ENCODE measurements at places on chromosomes 2 and 18.

GRCh38 chr2:24691806-24692205 lies 101.4 kb downstream of the PTRHD1 start:
- no peak for DNase-seq

DNA sequence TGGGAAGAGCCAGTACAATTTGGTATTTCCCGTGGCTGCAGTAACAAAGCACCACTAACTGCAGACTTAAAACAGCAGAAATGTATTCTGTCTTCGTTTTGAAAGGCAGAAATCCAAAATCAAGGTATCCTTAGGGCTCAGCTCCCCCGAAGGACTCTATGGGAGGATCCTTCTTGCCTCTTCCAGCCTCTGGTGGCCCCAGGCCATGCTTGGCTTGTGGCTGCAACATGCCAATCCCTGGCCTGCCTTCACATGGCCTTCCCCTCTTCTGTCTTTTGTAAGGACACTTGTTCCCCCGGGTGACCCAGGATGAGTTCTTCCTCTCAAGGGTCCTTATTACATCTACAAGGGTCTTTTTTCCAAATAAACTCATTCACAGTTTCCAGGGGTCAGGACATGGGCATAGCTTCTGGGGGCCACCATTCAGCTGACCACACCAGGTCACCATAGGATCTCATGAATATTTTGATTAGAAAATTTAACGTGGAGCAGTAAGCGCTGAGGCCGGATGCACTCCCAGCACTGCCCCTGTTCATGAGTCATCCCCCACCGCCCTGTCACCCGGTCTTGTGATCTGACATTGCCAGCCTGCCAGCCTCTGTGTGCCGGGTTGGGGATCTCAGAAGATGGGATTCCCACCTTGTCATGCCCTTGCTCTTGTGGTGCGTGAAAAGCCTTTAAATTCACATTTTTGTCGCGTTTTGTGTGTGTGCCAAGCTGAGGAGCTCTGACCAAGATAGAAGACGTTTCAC lies 61.2 kb upstream of the B3GNT7 start:
- no peak for DNase-seq

DNA sequence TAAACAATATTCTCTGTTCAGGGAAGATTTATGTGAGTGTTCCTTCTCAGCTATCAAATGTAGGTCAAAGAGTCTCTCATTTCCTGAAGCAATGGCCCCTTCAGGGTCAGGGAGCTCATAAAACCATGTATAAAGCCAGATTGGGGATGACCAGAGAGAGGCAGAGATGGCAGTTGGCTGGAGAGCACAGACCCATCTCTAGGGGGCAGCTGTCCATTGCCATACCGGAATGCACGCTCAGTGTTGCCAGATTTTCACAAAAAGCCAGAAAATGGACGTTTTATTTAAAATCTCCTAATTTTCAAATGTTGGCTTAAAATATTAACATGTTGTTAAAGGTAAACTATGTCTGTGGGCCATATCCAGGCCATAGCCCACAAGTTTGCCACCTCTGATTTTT lies 1920.7 kb upstream of the CELF4 start:
- DNase-seq, result no peak

- DNase-seq, result no peak
Observed at GRCh38 chr2:18396329-18397010, 164.0 kb downstream of the RDH14 start.

- no peak for DNase-seq
Observed at GRCh38 chr2:217409949-217410680, 550.3 kb upstream of the TNP1 start.
